Esophagus squamous epithelium (tissue), 5 donors: ENCODE measurements at places on chromosomes 12 and 14. TPM values are rescaled to one million over a fixed set of nuclear protein-coding genes. Genes with fewer than 3 reads are reported as not detected.

- no peak for DNase-seq
Observed at GRCh38 chr12:19760611-19761010, 321.3 kb downstream of the AEBP2 start.

GRCh38 chr12:83841620-83842019 lies 1071.0 kb downstream of the SLC6A15 start:
- DNase-seq: no peak

- no peak for DNase-seq
Observed at GRCh38 chr12:114851981-114852380, 168.0 kb upstream of the TBX3 start.

DNA sequence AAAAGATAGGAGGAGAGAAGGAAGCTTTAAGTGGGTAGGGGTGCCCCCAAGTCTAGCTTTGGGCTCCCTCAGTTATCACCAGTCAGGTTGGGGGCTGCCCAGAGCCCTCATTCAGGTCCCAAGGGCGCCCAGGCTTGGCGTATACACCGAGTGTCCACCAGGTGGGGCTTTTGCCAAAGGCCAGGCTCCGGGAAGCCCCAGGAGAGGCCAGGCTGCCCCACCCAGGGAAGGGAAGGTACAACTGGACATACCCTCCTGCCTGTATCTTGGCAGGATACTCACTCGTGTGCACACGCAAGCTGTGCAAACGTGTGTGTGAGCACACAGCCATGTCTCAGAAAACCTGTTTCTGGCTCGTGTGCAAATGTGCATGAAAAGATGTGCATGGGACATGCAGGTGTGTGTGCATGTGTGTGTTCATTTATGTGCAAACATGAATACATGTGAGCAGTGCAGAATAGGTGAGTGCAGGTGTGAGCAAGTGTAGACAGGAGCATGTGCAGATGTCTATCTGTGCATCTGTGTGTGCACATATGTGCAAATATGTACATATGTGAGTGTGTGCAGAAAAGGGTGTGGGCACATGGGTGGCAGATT lies 103.9 kb upstream of the MYL2 start:
- DNase-seq: no peak

DNA sequence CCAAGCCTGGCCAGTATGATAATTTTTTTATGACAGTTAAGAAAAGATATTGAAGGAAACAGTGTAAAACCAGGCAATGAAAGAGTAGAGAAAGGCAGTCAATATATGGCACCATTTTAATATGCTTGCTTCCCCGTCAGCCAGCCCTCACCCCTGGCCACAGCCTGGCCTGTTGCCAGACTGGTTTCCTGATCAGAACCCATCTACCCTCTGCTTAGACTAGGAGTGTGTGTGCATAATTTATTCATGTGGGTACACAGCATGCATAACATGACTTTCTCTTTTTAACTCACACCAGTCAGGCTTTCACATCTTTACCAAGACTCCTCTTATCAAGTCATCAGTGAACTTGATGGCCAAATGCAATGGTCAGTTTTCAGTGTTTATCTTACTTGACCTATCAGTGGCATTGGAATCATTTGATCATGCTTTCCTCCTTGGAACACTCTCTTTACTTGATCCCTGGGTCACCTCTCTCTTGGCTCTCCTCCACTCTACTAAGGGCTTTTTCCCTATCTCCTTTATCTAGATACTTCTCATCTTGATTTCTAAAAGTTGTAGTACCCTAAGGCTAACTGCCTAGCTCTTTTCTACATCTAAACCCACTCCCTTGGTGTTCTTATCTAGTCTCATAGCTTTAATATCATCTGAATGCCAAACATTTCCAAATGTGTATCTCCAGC lies 10.0 kb upstream of the GPR19 start:
- DNase-seq: no peak

DNA sequence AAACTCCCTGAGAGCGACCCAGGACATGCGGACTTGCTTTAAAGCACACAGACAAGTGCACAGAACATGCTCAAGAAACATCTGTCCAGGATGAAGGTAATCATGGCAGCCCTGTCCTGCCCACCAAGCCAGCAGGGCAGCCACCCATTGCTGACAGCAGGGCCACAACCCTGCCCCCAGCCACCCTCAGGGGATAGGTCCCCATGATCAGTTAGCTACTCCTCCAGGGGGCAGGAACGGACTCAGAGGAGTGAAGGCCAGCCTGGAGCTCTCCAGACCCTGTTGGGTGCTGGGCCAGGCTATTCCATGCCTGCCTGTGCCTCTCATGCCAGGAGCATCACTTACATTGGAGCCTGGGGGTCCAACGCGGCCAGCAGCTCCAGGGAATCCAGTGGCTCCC lies 15.8 kb downstream of the TMEM106C start:
- no peak for DNase-seq

GRCh38 chr12:13597166-13597565 lies 384.2 kb downstream of the GRIN2B start:
- DNase-seq: no peak

DNA sequence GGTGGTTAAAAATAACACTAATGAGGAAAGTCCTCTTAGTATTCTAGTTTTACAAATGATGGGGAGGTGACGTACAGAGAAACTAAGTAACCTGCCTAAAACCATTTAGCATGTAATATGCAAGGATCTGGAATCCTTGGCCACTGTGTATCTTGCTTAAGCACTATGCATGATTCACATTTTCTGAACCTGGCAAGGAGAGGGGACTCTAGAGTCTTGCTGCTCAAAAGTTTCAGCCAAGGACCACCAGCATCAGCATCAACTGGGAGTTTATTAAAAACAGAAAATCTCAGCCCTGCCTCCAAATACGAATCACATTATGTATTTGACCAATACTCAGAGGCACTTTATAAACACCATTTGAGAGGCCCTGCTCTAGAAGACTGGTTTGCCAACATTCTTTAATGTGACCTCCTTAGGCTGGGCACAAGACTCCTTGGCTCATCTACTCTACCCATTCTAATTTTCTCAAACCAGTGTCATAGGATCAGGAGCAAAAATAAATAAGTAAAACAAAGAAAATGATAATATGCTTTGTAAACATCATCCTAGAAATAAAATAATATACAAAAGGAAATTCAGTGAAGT lies 52.9 kb downstream of the ABCC9 start:
- no peak for DNase-seq

DPF3 gene
- total RNA-seq: 0.61 TPM

ACOT6 gene
- not detected for total RNA-seq

MYL2 gene
- total RNA-seq: not detected

IL31 gene
- not detected for total RNA-seq

GSKIP gene
- total RNA-seq: 52.2 TPM
